ENCODE measurements at places on chromosomes 6 and 20.

GRCh38 chr6:11812951-11813350 lies 34.3 kb upstream of the ADTRP start:
- no peak for DNase-seq

- no peak for DNase-seq
Observed at GRCh38 chr6:56802584-56802983, 152.3 kb upstream of the BEND6 start.

DNA sequence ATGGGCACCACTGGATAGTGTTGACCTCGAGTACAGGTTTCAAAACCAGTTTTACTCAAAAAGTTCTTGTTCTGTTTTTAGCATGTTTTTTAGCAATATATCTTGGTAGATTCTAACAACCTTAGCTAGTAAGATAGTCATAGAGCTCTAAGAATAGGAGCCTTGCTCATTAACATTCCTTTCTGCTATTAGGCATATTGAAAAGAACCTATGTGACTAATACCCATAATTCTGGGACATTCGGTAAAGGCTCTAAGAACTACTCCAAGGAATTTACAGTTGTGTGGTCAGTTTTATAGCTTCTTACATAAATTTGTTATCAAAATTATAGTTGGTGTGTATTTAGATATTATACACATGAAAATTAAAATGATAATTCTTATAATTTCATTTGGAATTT lies 11.6 kb downstream of the SLC9A8 start:
- no peak for DNase-seq

- no peak for DNase-seq
Observed at GRCh38 chr20:16314320-16314719, 258.9 kb downstream of the KIF16B start.

DNA sequence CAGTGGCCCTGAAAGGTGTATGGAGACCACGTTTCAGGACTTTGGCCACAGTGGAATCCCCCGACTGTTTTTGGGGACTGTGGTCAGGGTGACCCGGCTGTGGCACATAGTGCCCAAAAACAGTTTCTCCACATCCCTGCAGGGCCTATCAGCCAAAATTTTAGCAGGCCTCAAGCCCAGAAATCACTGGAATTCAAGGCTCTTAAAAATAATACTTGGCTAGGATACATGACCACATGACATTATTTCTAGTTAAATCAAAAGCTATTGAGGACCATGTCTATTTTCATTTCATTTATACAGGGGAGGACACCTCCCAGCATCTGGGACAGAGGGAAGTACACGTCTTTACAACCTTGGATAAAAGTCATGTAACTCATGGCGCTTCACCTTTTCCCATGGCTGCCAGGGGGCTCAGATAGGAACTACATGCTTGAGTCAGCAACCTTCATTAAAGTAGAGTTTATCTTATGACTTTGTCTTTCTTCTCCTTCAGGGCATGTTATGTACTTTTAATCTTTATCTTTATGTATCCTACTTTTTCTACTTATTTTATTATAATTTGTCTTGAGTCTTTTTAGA lies 70.8 kb upstream of the CD93 start:
- DNase-seq, result no peak

- no peak for DNase-seq
Observed at GRCh38 chr6:37578104-37578503, 78.4 kb upstream of the CCDC167 start.

- DNase-seq, result no peak
Observed at GRCh38 chr6:138592749-138593123, 93.4 kb upstream of the NHSL1 start.

DNA sequence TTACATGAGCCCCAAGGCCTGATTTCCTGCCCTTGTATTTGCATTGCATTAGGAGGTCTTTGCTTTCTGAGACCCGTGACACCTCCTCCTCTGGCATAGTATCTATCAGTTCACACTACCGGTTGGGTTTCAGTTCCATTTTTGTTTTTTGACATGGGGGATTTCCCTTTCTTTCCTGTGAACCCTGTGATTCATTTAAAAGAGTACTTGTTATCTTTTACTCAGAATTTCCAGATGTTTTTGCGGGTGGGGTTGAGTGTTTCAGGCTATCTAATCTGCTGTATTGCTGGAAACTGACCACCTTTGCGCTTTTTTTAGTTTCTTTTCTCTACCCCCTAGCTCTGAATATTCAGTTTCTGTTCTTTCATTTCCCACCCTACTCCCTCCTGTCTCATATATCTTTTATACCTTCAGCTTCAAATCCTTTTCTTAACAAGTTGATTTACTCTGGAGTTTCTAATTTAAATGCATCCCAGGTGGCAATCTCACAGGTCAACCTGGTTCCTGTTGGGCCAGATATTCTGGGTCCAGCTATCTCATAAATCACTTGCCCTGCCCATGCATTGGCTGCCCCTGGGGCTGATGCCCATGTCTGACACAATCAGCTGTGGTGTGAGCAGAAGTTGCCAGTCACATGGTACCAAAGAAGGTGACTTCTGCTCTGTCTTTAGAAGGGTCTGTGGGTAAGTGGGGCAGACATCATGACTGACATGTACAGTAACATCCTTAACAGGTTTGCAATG lies 14.3 kb upstream of the NCOA3 start:
- peak; percentile 55 for DNase-seq

GRCh38 chr6:133986942-133987341 lies 33.9 kb downstream of the TBPL1 start:
- no peak for DNase-seq

DNA sequence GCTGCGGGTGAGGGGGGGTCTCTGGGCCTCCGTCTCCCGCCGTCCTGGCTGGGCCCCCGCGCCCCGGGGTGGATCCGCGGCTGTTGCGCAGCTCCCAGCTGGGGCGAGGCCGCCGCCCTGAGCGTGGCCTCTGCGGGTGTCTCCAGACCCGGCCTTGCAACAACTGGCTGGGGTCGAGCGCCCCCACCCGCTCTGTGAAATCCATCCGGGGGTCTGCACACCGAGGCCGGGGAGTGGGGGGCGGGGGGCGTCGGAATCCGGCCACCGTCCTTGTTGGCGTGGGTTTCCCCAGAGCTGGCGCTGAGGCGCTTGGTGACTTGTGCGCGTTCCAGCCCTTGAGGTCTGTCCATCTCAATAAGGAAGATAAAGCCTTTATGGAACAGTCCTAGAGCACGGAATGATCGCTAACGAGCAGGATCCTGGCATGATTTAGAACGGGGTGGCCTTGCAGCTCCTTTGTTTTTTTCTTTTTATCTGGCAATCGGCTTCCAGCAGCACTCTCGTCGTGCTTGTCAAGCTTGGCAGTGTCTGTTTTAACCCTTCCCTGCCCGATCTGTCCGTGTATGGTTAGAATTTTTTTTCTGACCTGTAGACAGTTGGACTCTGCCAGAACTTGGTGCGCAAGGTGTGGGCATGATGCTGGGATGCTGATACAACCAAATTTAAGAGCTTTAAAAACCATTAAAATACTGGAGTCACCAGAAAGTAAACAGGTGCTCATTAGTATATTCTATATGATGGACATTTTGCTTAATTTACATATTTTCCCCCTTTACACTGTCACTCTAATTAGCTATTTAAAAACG lies 675 bp downstream of the DSTN start:
- no peak for DNase-seq

- no peak for DNase-seq
Observed at GRCh38 chr20:41228858-41229257, 88.7 kb downstream of the ZHX3 start.

- no peak for DNase-seq
Observed at GRCh38 chr6:25655723-25656122, 3.7 kb downstream of the SCGN start.

DNA sequence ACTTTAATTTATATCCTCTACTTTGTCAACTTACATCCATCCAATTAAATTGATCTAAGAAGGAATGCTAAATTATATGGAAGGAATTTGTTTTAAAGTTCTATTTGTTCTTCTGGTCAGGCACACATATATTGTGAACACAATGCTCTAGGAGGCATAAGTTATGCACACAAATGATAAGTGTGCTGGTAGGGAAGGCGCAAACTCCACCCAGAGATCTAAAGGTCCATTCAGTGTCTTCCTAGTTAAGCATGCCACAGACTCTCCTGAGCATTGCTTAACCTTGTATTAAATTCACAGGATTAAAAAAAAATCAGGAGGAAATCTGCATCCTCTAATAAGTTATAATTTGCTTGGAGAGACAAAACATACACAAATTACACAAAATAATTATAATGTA lies 127.3 kb downstream of the RALGAPA2 start:
- no peak for DNase-seq

DNA sequence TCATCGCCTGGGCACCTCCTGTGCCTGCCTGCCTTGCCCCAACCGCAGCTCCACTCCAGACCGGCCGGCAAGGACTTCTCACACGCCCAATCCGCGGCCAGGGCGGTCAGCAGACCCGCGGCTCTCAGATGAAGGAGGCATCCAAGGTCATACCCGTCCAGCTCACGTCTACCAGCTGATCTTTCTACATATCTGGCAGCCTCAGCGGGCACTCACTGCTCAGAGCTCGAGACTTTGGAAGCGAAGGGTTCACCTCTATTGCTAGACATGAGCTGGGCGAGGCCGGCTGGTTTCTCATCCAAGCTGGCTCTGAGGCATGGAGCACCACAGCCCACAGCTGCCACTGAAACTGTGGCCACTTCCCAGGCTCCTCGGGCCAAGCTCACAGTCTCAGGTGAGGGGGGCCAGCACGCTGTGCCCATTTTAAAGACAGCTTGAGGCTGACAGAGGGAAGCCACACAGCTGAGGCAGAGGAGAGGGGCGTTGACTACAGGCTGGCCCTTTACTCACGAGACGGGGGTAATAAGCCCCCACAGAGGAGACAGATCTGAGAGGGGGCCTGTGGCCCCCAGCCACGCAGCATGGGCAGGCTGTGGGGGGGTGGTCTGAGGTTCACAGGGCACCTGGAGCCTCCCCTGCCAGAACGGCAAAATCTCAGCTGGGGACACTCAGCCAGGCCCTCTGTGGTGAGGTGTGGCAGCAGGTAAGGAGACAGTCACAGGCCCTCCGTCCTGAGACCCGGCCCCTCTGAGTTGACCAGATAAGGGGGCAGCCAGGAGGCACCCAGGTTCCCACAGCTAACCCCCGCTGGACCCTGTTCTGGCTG lies 2.0 kb downstream of the LAMA5 start:
- no peak for DNase-seq

DNA sequence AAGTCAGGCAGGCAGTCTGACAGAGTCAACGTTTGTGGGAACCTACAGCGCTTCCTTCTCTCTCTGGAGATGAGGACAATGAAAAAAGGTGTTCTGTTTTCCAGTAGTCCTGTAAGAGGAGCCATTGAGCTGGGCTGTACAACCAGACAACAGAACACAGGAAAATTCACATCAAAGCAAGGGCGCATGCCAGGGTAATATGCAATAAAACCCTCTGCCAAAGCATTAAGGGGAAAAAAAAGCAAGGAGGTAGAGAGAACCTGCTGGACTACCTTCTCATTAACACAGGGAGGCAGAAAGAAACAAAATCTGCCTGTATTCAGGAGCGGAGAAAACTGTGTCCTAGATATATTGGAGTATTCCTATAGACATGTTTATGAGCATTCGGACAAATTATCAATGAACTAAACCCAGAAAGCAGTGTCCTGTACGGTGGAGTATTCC lies 1.3 kb downstream of the RNF24 start:
- no peak for DNase-seq

- no peak for DNase-seq
Observed at GRCh38 chr6:129908858-129909257, 47.7 kb upstream of the TMEM244 start.

- no peak for DNase-seq
Observed at GRCh38 chr6:27669624-27670301, 196.9 kb upstream of the ZNF184 start.

- DNase-seq, result no peak
Observed at GRCh38 chr6:343960-344815, 47.4 kb upstream of the IRF4 start.

DNA sequence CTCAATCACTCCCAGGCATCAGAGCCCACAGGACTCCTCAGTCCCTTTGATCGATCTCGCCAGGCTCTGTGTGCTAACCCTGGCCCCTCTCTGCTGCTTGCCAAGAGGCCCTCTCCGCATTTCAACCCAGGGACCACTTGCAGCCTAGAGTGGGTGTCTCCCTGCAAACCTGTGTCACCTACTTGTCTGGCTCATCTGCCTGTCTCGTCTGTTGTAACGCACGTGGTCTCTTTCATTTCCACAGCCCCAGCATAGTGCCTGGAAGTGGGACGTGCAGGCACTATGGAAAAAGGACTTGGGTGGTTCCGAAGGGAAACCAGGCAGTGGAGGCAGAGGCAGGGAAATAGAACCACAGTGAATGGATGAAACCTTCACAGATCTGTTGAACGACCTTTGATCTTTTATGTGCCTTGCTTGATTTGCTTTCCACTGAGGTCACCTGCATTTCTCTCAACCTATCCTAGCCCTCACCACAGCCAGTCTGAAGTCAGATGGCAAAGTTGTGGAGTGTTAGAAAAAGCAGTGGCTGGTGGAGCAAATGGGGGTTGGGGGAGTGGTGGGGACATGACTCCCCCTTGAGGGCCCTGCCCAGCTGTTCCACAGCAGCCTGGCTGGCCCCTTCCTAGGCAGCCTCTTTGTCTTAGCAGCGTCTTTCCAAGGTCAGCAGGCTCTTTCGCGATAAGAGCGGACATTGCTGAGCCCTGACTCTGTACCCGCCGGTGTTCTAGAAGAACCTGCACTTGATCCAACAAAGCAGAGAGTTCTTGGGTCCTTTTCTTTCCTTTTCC lies 55.8 kb upstream of the TAGAP start:
- DNase-seq, result no peak

DNA sequence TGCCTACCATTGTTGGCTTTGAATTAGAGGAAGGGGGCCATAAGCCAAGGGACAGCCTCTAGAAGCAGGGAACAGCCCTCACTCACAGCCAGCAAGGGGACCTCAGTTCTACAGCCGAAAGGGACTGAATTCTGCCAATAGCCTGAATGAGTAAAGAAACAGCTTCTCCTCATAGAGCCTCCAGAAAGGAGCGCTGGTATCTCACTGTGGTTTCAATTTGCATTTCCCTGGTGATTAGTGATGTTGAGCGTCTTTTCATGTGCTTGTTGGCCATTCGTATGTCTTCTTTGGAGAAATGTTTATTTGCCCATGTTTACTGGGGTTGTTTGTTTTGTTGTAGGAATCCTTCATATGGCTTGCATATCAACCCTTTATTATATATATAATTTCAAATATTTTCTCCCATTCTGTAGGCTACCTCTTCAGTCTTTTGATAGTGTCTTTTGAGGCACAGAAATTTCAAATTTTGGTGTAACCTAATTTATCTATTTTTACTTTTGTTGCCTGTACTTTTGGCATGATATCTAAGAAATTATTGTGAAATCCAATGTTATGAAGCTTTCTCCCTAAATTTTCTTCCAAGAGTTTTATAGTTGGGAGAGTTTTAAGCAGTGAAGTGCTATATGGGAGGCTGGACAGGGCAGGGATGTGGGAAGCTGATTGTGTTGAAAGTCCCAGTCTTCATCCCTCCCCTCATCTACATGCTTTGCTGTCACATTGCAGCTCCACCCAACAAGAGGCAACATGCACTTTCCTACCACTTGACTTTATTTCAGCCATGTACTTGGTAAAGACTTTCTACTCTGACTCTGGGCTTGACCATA lies 82.3 kb upstream of the SHLD1 start:
- DNase-seq, result no peak

DNA sequence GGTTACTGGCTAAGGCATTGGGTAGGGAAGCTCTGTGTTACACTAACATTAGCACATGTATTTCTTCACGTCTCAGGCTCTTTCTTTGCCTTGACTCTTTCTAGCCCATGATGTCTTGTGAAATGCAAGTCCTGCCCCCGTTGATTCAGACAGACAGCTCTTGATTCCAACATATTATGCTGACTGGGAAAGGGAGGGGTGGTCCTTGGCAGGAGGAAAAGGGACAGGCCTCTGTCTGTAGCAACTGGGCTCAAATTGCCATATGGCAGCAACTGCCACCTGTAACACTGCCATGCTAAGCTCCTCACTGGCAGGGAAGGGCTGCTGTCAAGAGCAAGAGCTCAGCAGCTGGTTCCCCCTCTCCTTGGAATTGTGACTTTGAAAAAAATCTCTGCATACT lies 5.7 kb upstream of the KCNK15 start:
- no peak for DNase-seq

Measured in stimulated activated CD8-positive, alpha-beta memory T cell treated with anti-CD3 and anti-CD28 coated beads, Interleukin-15, amount 100 ng/mL, for 48 hours (primary cell).